IMR-90 (cell line): ENCODE measurements at places on chromosomes 1 and 21. TPM values are rescaled to one million over a fixed set of nuclear protein-coding genes. Genes with fewer than 3 reads are reported as not detected.

GRCh38 chr21:33731447-33731846 is 89.1 kb downstream of the ITSN1 start:
- DNase-seq: no peak

- DNase-seq: peak; percentile 13
These were observed 12.6 kb downstream of the VN1R5 start for GRCh38 chr1:247268390-247269045.

DNA sequence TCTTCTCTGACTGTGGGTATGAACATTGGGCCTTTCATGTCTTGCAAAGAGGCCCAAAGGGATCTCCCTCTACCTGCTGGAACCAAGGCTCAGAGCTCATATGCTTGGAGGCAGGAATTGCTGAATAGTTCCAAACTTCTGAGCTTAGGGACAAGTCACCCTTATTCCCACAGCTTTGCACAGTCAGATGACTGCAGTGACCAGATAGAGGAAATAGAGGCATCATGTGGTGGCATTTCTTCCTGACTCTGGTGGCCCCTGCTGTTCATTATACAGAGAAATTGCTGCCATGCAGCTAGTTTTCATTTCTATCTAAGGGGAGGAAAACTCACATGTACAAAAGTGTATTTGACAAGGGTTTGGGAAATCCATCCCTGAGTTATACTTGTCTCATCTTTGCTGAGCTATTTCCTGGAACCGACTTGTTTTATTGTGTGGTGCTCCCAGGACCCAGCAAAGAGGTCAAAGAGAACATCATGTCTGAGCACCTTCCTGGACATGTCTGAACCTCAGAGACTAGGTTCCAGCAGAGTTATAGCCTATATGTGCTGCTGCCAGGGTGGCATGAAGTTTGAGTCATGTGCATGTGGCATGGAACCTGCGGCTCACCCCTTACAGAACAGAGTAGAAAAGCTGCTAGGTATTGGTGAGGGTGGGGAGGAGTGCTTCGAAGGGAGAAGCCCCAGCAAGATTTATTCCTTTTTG is 131.2 kb downstream of the PIK3R3 start:
- no peak for DNase-seq

DNA sequence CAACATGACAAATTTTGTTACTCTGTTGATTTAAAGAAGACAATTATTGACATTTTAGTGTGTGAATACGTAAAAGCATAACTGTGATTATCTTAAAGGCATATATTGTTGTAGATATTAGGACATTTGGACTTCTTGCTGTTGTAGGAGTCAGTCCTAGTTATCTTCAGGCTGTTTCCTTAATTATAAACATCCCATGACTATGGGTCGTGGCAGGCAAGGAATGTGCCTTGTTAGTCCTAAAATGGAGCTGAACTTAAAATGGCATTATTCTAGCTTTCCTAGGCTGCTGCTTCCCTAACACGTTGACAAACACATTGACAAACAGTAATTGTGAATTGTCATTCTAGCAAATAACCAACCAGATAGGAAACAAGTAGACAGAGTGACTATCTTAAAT is 4.4 kb upstream of the MPZL1 start:
- peak; percentile 64 for DNase-seq

Gene CD34
- total RNA-seq: under 0.01 TPM in 1 of 2 replicates, not detected in the other

Gene GBP7
- not detected in 2 replicates for total RNA-seq

DNA sequence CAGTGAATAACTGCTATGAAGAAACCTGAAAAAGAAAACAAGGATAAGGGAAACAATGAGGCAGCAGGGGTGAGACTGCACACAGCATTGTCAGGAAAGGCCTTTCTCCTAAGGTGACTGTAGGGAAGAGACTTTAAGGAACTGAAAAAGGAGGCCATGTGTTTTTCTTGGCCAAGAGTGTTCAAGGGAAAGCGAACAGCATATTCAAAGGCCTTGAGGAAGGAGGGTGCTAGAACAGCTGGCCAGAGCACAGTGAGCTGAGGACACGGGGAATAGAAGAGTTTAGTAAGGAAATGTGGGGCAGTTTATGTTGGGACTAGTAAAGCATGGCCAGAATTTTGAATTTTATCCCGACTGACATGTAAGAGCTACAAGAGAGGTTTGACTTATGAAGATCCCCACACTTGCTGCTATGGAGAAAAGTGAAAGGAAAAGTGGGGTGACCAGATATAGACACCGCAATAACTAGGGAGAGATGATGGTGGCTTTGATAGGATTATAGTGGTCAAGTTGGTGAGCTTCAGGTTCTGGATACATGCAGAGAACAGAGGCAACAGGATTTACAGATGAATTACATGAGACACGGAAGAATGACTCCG is 1.4 kb downstream of the RWDD2B start:
- no peak for DNase-seq

GRCh38 chr1:18539171-18539570 is 58.4 kb downstream of the KLHDC7A start:
- DNase-seq: no peak

- no peak for DNase-seq
These were observed 196.3 kb upstream of the LMO4 start for GRCh38 chr1:87132284-87132870.

- no peak for DNase-seq
These were observed at the start of gene LGR6 for GRCh38 chr1:202193614-202194327. TSS of gene LGR6 (plus strand) at chr1:202193799. CDS start at chr1:202193990, 191 bp downstream.

DNA sequence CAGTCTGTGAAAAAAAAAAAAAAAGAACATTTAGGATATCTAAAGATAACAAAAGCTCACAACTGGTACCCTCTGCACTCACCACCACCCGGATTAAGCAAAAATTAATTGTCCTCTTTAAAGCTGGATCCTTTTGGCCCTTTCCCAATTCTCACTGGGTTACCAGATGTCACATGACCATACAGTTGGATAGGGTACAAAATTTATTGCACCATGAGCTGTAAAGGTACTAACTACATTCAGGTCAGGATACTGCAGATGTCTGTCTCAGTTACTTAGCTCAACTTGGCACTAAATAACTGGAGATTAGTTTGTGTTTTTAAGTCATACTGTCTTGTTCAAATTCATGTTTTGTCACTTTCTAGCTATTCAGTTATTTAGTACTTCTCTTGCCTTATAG is 96.3 kb downstream of the GPATCH2 start:
- no peak for DNase-seq

GRCh38 chr1:89302697-89303332 is 30.2 kb upstream of the GBP5 start:
- no peak for DNase-seq

- no peak for DNase-seq
These were observed 49.5 kb upstream of the MRPS6 start for GRCh38 chr21:34023691-34024373.

DNA sequence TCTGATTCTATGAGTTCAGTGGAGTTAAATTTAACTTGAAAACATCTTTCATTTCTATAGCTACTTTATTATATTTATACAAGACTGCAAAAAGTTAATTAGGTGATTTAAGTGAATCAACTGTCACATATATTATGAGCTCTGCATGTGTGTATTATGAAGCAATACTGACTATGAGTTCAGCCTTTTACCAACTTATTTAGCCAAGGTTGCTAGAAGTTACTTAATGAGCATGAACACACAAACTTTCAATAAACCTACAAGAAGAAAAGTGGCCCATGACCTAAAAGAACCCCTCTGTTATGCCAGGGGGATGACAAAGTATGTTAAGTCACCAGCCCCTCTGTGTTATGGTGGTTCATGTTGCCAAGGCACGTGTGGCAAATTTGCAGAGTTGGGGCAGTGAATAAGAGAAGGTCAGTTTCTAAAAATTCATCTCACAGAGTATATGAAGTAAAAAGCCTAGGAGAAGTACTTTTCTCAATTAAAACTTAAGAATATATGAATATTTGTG is 86.7 kb upstream of the LYPLAL1 start:
- no peak for DNase-seq

- DNase-seq: no peak
These were observed 494 bp downstream of the NT5C1A start for GRCh38 chr1:39671433-39671792.

- DNase-seq: peak; percentile 37
These were observed 15.3 kb downstream of the UCK2 start for GRCh38 chr1:165842671-165843129.

- peak; percentile 96 for DNase-seq
These were observed 183.1 kb upstream of the IVNS1ABP start for GRCh38 chr1:185500001-185500626.

Gene CACNA1S
- not detected in 2 replicates for total RNA-seq

DNA sequence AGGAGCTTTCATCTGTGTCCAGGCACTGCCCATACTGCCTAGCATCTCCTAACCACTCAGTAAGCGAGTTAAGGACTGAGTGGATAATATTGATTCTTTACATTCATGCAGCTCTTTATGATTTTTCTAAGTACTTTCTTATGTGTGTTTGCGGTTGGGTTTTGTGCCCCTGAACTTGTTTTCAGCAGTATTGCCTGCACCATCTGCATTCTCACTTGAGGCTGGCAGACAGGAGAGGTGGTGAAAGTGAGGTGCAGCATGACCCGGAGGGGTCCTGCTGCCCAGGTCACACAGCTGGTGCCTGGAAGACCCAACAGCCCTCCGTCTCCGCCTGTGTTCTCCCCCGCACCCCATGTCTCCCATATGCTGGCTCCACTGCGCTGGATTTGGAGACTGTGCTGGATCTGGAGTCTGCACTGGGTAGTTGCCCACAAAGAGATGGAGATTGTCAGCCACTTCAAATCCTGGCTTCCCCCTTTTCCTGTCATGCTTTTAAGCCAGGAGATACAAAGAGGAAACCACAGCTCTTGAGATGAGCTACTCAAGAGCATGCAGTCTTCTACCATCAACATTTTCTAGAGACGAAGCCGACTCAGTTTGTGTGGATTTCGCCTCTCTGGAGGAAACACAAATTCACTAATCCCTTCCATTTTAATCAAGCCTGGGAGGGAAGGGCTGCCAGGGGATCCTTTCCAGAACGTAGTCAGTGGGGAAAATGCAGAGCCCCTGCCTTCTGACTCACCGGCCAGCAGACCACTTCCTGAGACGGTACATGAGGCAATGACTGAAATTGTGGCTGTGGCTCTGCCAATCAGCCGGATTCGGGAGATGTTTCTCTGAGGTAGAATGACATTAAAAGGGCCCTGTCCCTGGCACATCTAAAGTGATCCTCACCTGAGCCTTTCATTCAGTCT is 71.7 kb upstream of the ANGPTL1 start:
- DNase-seq: peak; percentile 62

- DNase-seq: peak; percentile 15
These were observed 122.9 kb upstream of the KRTAP19-8 start for GRCh38 chr21:31161157-31161556.

Gene SEC16B
- total RNA-seq: 2.8 and 4.3 TPM in 2 replicates

DNA sequence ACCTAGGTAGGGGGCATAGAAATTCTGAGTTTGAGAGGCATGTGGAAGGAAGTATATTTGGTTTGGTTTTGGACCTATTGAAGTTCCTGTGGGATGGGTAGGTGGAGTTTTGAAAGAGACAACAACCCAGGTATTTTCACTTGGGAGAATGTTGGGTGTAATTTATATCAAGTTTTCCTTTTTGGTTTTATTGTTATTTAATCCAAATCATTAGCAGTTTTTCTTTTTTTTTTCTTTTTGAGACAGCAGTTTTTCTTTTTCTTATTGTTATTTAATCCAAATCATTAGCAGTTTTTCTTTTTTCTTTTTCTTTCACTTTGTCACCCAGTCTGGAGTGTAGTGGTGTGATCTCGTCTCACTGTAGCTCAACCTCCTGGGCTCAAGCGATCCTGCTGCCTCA is 30.1 kb downstream of the RNF11 start:
- DNase-seq: no peak

- no peak for DNase-seq
These were observed 2.0 kb downstream of the ZMYM6 start for GRCh38 chr1:35029761-35030160.

Gene TARS2
- 10.9 and 12.2 TPM in 2 replicates for total RNA-seq

DNA sequence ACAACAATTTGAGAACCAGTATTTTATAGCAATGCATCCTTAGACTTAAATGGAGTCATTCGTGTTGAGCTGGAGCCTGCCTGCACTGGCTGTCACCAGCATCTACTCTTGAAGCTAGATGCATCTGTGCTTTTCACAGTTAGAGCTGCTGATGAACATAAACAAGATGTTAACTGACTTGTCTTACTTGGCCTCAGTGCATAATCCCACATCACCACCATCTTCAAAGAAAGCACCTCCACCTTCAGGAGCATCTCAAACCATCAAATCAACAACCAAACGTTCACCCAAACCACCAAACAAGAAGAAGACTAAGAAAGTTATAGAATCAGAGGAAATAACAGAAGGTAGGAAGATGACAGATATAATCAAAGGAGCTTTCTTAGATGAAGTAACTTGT is 71.1 kb downstream of the TPR start:
- DNase-seq: no peak
